ENCODE measurements at places on chromosomes 12 and 14.

DNA sequence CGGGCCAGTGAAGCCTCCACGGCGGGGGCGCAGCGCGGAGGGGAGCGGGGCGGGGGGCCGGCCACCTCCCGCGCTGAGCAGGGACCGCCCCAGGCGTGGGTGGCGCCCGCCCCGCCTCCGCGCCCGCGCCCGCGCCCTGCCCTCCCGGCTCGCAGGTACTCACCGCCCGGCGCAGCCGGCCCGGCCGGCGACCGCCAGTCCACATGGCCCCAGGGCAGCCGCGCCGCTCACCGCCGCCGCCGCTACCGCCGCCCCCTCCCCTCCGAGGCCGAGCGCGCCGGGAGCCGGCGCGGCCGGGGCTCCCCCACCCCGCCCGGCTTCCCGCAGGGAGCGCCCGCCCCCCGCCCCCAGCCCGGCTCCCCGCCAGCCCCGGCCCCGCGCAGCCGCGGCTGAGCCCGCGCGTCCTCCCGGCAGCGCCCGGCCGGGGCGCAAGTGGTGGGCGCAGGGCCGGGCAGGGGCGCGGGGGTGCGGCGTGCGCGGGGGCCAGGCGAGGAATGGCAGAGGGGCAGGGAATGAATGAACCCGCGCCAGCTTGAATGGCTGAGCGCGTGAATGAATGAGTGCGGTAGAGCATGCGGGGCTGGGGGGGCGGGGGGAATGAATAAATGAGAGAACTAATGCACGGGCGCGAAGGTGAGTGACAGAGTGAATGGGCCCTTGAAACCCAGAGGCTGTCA lies at the start of gene BEGAIN:
BEGAIN (minus strand) TSS at position 332 of the 677 bp plus-strand sequence; CDS start at position 205, 127 bp downstream.
- no peak for DNase-seq

DNA sequence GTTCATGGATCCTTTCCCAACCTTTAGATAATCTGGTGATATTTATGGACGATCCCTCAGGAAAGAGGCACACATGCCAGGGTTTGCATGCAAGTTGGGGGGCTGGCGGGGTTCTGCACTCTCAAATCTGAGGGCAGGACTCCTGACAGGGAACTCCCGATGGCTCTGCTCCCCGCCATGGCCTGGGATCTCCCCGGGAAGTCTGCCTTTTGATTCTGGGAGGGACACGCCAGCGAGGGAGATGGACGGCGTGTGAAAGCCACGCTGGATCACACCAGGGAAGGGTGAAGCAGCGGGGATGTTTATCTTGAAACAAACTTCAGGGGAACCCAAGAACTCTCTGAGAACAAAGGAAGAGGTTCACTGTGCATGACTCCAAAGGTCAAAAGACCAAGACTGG lies 43.6 kb downstream of the LGMN start:
- no peak for DNase-seq

DNA sequence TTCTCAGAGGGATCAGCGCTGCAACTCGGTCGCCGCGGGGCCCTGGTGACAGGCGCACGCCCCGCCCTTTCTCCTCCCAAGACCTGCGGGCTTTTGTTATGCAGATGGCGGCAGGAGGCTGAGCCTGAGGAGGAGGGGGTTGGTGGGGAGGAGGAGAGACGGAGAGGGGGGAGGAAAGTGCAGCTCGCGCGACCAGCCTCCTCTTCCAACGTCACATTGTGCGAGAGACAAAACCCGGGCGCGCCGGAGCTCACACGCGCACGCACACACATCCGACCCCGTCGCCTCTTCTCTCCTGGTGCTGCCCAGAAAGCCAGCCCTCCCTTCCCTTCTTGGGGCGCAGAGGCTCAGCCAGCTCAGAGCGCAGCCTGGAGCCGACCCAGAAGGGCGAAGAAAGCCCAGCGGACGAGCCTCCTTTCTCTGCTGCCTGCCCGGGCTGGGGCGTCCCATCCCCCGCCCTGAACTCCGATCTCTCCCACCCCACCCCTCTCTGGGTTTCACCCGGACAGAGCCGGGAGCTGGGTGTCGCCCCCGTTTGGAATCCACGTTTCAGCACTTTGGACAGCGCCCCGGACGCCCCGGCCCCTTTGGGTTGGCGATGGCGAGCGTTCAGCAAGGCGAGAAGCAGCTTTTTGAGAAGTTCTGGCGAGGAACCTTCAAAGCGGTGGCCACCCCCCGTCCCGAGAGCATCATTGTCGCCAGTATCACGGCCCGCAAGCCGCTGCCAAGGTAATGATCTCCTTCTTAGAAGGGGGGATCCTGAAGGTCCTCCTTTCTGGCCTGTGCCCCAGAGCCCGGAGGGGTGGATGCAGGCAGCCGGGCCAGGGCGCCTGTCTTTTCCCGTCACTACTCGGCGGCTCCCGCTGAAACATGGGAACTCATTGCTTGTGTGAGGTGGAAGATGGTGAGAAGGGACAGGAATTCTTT lies at the start of gene SRRM4:
SRRM4 (plus strand) TSS at position 257 of the 927 bp plus-strand sequence; CDS start at position 599, 342 bp downstream.
- DNase-seq, result no peak

DNA sequence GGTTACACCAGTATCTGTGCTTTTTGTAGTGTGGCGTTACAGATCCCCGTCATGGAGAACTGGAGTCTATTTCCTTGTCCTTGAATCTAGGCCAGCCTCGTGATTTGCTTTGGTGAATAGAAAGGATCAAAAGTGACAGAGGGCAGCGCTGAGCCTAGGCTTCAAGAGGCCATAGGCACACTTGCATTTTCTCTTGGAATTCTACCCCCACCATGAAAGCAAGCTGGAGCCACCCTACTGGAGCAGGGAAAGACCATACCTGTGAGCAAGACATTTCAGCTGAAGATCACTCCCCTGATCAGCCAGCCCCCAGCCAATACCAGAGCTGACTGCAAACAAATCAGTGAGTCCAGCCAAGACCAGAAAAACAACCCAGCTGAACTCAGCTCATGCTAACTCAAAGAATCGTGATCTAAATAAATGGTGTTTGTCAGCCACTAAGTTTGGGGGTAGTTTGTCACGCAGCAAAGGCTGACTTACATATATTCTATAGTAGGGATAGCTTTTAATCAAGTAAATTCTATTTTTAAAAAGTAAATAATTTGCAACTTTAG lies 521.9 kb upstream of the TBX3 start:
- no peak for DNase-seq

DNA sequence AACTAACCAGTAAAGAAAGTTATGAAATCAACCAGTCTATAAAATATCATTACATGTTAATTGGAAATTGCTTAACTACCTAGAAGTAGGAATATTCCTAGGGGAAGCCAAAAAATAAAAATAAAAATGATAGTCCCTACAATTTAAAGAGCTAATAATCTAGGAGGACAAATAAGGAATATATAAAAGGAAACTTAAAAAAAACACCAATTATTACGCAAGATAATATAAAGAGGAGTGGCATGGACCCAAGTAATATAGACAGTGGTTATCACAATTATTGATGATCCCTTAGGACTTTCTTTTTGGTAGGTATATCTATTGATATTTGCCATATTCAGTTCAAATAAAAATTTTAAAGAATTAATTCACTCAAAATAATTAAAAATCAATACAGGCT lies 498.7 kb downstream of the SOX5 start:
- no peak for DNase-seq

DNA sequence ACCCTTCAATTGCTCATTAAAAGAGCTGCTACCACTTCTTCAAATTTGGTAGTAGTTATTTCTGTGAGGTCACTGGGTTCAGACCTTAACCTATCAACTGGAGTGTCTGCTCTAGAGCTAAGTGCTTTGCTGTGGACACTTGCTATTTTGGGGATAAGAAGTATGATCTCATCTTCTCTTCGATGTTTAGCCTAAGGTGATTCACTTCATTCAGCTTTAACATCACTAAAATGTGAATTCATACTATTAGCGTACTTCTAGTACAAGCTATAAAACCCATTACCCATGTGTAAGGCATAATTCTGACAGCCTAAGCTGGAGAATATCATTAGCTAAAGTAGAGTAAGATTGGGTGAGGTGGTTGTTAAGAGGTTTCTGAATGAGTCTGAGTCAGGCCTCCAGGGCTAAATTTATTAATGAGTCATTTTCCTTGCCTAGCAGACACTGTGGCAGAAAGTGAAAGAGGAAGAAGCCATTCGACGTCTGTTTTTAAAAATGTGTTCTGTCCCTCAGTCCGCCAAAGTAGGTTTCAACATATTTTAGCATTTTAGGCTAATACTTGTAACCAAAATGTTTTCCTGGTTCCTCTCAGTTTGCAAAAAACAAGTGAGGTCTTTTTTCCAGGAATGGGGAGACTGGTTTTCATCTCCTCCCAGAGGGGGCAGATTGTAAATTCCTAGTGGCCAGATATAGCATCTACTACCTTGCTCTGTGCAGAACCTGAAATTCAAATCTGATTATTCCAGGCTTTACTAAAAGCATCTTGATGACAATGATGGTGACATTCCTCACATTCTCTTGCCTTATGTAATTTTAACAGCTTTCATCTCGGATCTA lies 103.6 kb downstream of the SSPN start:
- no peak for DNase-seq

- DNase-seq, result no peak
Measured at GRCh38 chr14:69696633-69697557, 70.0 kb upstream of the SRSF5 start.

DNA sequence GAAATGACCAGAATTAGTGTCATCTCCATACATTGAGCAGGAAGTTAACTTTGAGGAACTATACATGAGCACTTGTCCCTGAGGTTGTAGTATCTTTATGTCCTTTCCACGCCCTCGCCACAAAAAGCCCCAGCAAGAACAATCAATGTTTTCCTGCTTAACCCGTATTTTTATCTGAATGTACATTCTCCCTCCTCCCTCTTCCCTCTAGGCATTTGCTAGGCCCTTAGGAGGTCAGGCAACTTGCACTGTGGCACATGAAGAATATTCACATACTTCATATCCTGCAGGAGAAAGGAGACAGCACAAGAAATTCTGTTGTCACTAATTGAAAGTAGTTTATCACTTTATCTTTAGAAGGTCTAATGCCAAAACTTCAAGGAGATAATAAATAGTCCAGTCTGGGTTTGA lies 18.1 kb upstream of the DUSP6 start:
- no peak for DNase-seq

DNA sequence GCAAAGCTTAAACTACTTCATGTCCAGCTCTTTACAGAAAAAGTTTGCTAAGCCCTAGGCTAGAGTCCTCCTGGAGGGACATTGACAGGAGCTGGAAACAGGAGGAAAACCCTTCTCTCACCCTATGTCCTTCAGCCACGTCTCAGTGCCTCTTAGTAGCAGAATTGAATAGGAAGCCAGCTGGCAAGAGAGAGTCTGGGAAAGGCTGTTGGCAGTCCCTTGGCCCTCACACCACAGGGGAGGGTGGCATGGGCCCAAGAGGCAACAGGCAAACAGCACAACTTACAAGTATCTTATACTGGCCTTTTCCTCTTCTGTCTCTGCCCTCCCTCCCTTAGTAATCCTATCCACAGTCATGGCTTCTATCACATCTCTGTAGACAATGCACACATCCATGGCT lies 27.7 kb upstream of the DHRS2 start:
- no peak for DNase-seq

- DNase-seq, result no peak
Measured at GRCh38 chr14:32657081-32657480, 281.6 kb upstream of the NPAS3 start.

DNA sequence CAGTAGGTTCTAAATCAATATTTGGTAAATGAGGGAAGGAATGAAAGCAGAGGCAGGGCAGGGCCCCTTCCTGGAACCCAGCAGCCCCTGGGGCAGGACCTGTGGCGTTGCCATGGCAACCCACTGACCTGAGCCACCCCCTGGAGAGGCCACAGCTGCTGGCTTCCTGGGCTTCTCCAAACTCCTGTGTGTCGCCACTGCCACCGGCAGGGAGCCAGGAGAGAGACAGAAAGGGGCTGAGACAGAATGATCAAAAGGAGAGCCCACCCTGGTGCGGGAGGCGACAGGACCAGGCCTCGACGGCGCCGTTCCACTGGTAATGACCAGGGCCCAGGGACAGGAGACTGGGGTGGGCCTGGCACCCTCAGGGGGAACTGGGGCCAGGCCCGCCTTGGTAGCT lies 18.2 kb downstream of the RFX4 start:
- no peak for DNase-seq

DNA sequence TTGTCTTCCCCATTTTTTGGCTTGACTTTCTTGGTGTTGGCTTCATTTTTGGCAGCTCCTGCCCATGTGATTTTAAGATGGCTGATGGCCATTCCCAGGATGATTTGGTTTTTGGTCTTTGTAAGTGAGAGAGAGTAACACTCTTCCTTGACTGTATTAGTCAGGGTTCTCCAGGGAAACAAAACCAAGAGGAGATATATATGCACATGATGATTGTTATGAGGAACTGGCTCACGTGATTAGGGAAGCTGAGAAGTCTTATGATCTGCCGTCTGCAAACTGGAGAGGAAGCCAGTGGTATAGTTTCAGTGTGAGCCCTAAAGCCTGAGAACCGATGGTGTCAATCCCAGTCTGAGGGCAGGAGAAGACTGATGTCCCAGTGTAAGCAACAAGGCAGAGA lies 146.6 kb downstream of the NRXN3 start:
- no peak for DNase-seq

- DNase-seq, result no peak
Measured at GRCh38 chr12:89386138-89386537, 33.8 kb upstream of the DUSP6 start.
